ENCODE measurements at places on chromosomes 11 and 22.

- no peak for DNase-seq
These were observed 99.4 kb upstream of the AKIP1 start for GRCh38 chr11:8811571-8811970.

DNA sequence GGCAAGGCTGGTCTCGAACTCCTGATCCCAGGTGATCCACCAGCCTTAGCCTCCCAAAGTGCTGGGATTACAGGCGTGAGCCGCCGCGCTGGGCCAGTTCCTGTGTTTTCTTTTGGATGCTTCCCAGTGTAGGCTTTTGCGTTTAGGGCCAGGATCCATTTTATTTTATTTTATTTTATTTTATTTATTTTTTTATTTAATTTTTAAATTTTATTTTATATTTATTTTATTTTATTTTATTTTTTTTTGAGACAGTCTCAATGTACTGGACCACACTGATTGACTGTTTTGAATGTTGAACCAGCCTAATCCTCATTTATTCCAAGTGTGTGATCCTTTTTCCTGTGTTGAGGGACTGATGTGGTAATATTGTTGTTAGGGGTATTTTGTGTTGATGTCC is 8.4 kb downstream of the EPS8L2 start:
- no peak for DNase-seq

DNA sequence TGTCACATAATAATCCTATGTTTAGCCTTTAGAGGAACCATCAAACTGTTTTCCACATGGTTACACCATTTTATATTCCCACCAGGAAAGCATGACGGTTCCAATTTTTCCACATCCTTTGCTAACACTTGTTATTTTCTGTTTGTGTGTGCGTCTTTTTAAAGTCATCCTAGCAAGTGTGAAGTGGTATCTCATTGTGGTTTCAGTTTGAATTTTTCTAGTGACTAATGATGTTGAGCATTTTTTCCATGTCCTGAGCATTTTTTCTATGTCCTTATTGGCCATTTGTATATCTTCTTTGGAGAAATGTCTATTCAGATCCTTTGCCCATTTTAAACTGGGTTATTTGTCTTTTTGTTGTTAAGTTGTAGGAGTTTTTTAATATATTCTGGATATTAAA is 53.7 kb upstream of the DEPDC7 start:
- no peak for DNase-seq

DNA sequence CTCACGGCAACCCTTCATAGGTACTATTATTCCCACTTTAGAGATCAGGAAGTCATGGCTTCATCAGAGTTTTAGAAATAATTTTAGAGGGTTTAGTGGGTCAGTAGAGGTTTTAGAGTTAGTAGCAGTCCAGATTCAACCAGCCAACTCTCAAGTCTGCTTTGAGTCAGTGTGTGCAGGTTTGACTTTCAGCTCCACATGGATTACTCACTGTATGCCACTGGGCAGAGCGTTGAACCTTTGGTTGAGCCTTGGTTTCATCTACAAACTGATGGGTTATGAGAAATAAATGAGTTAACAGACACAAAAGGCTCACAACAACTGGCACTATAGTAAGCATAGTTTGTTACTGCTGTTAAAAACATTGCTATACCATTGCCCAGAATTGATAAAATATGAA is 19.0 kb upstream of the TP53AIP1 start:
- no peak for DNase-seq

DNA sequence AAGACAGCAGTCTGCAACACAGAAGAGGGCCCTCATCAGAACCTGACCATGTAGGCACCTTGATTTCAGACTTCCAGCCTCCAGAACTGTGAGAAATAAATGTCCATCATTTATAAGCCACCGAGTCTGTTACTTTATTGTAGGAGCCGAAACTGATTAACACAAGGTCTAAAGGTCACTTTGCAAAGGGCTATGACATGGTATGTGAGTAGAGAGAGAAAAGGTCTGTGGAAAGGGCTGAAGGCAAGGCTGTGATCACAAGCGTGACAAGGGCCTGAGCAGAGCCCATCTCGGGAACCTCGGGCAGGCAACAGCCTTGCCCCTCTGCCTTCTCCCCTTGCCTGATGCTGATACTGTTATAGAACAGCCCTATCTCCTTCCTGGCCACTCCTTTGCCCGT is 73.4 kb upstream of the TEAD1 start:
- no peak for DNase-seq

- DNase-seq, result no peak
These were observed 1.5 kb downstream of the LRFN4 start for GRCh38 chr11:66858186-66858938.

DNA sequence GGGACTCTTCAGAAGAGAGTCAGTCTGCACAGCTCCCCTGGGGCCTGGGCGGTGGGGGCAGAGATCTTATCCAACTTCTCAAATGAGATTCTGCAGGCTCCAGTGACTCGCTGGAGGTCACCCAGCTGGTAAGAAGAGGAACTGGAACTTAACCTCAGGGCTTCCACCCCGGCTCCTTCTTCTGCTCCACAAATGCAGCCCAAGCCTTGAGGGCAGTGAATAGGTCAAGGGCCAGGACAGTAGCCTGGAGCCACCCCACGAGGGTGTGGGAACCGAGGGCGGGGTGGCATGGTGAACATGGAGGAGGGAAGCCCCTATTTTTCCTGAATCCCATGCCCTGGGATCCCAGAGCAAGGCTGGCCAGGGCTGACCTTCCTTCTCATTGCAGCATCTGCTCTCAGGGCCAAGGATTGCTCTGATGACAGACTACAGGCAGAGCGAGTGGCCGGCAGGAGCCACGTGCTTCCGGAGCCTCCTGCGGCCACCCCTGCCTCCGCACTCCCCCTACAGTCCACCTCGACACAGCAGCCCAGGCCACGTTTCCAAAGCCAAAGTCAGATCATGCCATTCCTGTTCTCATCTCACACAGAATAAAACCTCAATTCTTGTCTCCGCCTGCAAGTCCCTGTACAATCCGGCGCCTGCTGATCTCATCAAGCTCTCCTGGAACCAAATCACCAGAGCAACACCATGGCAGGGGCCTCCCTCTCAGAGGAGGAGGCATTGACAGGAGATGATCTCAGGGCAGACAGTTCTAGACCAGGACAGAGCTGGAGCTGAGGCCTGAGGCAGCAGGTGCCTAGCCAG is 21.1 kb upstream of the UPK3A start:
- no peak for DNase-seq

Measured in NCI-H1417 (cell line).